ENCODE measurements at places on chromosomes 13 and 19.
A peak's percentile ranks its signal among the peaks of the same experiment; 100 is the strongest.

- no peak for DNase-seq
Observed at GRCh38 chr13:73825143-73825542, 309.1 kb downstream of the KLF12 start.

GRCh38 chr19:52492201-52492993, 35.1 kb upstream of the ZNF808 start:
- DNase-seq, result no peak

GRCh38 chr13:111177081-111177711, 62.1 kb downstream of the ARHGEF7 start:
- DNase-seq, result peak; percentile 84

DNA sequence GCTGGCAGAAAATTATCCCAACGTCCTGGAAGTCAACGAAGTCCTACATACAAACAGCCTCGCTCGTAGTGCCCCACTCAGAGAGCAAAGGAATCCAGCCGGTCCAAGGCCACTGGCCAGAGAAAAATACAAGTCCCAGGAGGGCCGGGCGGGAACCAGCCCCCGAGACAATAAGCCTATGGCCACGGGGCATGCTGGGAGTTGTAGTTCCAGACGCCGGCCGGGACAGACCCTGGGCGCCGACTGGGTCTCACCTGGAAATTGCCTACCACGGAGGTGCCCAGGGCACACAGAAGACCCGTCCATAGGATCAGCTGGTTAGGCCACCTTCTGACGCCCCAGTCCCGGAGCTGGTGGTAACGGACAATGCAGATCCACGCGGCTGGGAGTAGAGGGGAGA, 5.4 kb downstream of the TMEM150B start:
- DNase-seq, result no peak

GRCh38 chr19:2970201-2970835, 7.0 kb upstream of the TLE6 start:
- no peak for DNase-seq

GRCh38 chr13:24491845-24492244, 20.7 kb downstream of the PARP4 start:
- no peak for DNase-seq

DNA sequence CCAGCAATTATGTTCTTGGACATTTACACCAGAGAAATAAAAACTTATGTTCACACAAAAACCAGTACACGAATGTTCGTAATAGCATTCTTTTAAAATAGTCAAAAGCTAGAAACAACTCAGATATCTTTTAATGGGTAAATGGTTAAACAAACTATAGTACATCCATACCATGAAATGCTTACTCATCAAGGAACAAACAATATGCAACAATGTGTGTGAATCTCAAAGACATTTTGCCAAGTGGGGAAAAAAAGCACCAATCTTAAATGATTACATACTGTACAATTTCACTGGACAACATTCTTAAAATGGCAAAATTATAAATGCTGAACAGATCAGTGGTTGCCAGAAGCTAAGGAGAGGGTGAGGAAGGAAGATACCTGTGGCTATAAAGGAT, 36.6 kb downstream of the MYCBP2 start:
- no peak for DNase-seq

DNA sequence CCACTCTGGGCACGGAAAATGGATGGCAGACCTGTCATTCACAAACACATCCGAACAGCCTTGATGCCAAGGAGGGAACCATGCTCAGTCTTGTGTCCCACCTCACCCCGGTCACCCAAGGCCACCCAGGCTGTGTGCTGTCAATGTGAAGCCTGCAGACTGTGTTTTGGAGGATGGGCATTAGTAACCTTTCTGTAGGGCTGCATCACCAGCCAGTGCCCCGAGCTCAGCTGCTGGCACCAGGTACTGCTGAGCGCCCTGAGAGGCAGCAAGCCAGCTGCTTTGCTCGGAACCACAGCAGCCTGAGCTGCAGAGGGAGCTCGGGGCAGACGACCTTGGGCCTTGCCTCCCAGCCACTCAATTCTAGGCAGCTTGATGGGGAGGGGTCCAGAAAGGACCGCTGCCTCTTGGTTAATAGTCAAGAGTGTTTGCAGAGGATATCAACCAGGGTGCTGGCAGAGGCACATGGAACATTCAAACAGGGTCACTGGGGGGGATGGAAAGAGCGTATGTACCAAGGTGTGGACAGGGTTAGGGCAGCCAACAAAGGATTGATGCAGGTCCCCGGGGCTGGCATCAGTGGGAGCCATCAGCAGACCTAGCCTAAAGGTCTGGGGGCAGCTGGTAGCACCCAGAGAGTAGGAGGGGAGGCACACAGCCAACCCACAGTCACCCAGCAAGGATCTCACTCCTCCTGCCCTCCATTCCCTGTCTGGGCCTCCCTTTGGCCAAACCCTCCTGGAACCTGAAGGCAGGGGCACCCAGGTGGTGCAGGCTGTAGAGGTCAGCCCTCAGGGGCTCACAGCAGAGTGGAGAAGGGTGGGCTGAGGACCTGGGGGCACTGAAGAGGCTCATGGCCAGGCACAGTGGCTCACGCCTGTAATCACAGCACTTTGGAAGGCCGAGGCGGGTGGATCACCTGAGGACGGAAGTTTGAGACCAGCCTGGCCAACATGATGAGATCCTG, 8.1 kb downstream of the VSTM2B start:
- DNase-seq, result peak; percentile 71

DNA sequence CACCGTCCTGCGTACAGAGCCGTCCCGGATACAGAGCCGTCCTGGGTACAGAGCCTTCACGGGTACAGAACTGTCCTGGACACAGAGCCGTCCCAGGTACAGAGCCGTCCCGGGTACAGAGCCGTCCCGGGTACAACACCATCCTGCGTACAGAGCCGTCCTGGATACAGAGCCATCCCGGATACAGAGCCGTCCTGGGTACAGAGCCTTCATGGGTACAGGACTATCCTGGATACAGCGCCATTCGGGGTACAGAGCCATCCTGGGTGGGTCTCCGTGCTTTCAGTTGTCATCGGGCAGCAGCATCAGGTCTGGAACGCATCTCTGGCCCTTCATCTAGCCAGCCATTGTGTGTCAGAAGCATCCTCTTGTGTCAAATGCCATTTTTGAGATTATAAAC, 222.3 kb upstream of the SOX1 start:
- DNase-seq, result peak; percentile 54

- peak; percentile 94 for DNase-seq
Observed at GRCh38 chr19:12564016-12564664, 12.9 kb upstream of the ZNF564 start.

DNA sequence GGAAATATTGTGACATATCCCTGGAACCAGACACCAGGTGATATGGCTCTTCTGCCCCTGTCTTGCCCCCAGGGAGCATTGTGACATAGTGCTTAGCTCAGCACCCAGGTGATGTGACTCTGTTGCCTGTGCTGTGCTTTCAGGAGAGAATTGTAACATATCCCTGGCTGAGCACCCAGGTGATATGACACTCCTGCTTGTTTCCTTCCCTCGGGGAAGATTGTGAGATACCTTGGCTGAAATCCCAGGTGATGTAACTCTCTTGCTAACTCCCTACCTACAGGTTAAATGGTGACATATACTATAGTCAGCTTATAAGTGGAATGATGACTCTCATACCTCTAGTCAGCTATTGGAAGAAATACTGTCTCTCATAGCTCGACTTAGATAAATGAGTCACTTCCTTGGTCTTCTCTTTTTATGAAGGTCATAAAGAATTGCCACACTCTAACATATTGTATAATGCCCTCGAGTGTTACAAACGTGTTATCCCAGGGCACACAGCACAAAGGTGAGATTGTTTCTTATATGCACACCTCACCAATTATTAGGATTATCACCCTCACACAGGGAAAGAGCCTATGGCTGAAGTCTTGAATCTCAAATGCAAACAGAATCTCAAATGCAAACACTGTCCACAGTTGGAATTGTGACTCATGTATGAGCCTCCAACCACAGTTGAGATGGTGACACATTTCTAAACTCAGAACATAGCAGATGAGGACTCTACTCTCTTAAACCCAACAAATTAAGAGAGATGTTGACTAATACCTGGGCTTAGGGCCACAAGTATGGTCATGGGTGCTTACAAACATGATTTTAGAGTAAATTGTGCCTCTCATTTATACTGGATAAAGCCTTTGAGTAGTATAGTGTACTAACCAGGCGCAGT, 32.7 kb upstream of the ZNF254 start:
- no peak for DNase-seq

DNA sequence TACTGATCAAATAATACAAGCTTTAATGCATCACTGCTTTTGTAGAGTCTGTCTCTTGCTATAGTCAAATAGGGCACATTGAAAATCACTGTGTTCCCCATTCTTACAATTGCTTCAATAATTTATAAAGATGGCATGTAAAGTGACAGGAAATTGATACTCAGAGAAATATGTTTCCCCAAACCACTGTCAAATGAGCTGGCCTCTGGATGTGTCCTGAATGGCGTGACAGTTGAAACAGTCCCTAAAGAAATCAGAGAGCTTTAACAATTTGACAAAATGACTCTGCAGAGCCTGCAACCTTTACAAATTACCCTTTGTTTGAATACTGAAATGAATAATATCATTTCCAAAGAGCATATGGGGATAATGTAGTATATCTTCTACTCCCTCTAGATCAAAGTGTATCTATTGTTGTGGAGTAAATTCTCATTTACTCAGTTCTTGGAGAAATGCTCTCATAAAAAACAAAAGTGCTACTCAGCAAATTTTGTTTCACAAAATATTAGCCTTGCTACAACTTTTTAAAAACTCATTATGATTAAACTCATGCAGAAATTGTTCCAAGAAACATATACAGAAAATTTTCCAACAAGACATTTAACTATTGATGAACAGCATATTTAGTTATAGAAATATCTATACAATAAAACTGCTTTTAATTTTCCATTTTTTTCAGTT, 763.2 kb upstream of the SPRY2 start:
- DNase-seq, result no peak

- peak; percentile 69 for DNase-seq
Observed at GRCh38 chr19:31531326-31531725, 182.1 kb upstream of the TSHZ3 start.

DNA sequence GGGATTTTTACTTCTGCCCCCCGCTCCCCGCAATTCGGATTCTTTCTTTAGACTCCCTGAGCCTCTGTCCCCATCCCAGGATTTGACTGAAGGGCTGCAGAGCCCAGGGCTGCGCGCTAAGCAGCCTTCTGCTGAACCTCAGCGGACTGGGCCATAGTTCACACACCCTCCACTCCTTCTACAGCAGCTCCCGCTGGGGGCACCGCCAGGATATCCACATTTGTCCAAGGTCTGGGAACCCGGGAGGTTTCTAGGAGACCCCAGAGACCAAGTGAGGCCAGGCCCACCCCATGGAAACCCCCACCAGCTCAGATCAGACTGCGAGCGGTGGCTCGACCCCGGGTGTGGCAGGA, 463.3 kb downstream of the ITGBL1 start:
- DNase-seq, result no peak

GRCh38 chr13:35498231-35498630, 21.7 kb upstream of the MAB21L1 start:
- DNase-seq, result no peak

DNA sequence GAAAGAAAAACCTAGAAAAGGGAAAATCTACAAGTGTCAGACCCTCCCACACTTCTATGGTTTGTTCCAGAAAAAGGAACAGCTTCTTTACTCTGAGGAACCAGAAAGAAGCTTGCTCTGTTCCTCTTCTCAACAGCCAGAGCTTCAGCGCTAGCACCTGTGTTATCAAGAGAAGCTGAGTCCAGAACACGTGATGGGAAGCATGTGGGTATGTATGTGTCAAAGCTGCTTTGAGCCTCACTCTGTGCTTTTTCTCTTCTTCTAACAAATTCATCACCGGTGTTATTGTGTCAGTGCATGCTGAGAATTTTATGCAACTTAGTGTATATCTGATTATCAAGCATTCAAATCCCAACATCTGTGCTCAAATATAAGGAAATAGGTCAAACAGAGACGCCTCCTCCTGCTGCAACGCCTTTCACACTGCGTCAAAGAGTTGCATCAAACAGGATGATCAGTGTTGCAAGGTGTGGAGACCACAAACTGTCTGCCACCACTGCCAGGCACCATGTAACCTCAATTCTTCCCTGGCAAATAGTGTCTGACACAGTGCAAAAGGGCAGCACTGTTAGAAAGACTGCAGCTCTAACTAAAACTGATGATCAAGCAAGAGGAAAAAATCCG, 83.9 kb downstream of the LRRC63 start:
- peak; percentile 80 for DNase-seq

DNA sequence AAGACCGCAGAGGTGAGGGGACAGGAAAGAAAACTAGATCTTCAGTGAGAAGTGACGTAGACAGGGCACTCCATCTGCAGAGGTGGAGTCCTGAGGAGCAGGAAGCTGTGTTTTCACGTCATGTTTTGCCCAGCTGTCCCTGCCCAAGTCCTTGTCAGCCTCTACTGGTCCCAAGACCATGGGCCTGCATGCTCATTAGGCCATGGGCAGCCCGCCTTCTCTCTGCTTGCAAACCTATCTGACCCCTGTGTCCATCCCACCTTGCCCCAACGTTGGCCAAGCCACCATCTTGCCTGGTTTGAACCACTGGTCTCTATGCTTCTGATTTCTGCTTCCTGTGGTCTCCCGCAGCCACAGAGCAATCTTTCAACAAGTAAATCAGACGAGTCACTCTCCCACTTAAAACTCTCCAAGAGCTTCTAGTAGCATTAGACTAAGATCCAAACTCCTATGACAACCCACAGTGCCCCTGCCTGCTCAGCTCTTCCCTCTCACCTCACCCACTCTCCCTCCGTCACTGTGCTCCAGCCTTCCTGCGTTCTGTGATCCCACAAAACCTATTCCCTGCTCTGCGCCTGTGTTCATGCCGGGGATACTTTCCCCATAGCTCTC, 18.6 kb upstream of the CCNE1 start:
- no peak for DNase-seq

- no peak for DNase-seq
Observed at GRCh38 chr13:59374691-59375090, 789.0 kb downstream of the DIAPH3 start.

DNA sequence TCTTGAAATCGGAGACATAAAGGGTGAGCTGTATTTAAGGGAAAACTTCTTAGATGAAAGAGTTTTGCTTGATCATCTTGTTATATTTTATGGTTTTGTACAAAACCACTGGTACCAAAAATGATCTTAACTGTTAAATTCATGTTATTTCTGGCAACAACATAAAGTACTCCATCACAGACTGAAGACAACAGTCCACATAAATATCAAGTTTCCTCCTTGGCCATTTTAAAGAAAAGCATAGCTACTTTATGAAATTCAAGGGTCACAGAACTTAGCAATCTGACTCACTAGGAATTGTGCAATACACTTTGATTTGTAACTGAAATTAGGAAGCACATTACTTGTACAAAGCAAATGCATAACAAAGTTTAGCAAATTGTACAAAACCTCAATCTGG, 66.3 kb downstream of the TBC1D4 start:
- DNase-seq, result no peak

- DNase-seq, result no peak
Observed at GRCh38 chr13:55992145-55992544, 1148.6 kb upstream of the PRR20A start.

- DNase-seq, result no peak
Observed at GRCh38 chr13:72570019-72570418, 157.4 kb downstream of the MZT1 start.

DNA sequence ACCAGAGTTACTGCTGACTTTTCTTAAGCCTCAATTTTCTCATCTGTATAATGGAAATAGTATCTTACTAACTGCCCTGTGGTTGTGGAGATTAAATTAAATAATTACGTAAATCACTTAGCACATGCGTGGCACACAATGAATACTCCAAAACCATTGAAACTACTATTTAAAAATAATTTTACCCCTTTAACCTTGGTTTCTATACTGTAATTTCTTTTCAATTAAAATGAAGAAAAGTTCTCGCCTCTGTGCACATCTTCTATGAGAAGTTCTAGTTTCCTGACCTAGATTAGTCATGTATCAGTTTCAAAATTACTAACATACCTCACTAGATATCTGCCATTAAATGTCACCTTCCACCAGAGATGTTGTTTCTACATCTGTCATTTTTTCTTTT, 5.7 kb downstream of the SLITRK1 start:
- no peak for DNase-seq
